ENCODE measurements at places on chromosomes 1 and 21.

DNA sequence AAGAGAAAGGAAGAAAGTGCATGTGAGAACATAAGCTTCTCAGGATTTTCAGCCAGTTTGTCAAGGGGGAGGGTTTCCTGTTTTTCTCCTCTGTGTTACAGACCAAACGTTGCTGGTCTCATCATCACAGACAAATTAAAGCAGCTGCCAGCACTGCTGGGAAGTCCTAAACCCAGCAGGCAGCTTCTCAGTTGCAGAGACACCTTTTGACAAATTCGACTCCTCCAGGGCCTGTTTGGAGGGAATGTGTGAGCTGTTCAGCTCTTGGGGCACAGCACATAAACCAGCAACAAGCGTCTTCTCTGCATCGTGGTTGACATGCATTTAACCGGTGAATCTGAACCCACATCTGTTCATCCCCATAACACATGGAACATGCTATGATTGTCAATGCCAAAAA is 454.6 kb upstream of the RUNX1 start:
- DNase-seq = no peak

DNA sequence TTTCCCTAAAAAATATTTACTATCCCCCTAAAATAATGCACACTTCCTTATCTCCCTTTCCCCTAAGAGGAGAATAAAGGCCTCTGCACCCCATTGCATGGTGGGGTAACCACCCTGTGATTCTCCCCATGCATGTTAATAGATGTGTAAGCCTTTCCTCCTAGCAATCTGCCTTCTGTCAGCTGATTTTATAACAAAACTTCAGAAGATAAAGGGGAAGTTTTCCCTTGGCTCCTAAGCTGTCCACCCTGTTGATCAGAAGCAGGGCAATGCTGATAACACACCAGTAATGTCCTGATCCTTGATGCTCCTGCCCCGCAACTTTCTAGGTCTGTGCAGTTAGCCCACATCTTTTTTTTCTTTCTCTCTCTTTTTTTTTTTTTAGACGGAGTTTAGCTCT is 11.4 kb upstream of the RNF187 start:
- DNase-seq = no peak

DNA sequence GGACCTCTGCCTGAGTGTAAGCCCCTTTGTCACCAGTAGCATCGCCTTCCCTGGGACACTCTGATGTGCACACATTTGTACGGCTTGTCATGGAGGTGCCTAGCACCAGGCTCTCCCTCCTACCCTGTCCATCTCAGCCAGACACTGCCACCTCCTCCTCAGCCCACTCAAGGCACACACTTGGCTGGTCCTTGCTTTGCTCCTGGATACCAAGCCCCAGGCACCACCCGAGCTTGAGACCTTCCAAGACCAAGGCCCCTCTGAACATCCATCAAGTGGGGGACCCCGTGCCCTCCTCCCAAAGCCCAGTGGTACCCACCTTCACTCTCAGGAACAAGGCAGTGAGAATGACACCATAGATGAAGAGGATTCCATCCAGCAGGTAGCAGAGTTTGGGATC is 78.0 kb downstream of the CD247 start:
- DNase-seq = no peak

DNA sequence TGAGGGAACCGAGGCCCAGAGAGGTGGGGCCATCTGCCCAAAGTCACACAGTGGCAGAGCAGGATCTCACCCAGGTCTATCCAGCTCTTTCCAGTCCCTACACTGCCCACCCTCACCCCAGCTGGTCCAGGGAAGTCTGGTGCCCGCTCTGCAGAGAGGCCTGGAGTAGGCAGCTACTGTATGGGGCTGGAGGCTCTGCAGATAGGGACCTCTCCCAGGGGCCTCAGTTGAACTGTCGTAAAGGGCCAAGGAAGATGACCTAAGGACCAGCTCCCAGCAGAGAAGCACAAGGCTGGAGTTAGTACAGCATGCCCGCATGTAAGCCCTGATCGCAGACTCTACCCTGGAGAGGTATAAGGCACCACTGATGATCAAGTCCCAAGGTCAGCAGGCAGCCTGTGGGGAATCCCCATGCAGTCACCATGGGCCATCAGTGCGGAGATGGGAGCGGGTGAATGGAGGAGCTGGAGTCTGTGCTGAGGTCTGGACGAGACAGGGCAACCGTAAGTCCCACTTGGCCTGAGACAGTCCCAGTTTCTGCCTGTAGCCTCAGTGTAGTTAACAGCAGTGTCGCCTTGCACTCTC is 320.2 kb downstream of the MATN1 start:
- DNase-seq = no peak

GRCh38 chr1:47423872-47424271 is 7.8 kb downstream of the FOXE3 start:
- DNase-seq = no peak

DNA sequence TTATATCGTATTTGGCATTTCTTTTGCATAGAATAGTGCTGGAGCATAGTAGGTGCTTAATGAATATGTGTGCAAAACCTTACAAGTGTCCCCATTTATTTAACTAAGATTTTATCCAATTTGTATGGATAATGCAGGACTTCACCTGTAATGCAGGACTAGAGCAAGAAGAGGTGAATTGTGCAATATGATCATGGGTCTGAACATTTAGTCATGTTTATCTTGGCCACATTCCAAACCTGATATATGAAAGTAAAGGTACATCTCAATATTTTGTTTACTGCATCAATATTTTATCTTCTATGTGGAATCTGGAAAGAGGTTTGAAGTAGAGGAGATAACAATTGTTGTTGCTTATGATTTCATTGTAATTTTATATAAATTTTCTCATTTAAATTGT is 1626.7 kb upstream of the B3GALT2 start:
- DNase-seq = no peak

GRCh38 chr1:91732291-91733107 is 153.5 kb downstream of the TGFBR3 start:
- DNase-seq = no peak

GRCh38 chr1:67687649-67688048 is 2.6 kb downstream of the GADD45A start:
- no peak for DNase-seq

- no peak for DNase-seq
Observed at GRCh38 chr21:30580132-30580531, 10.1 kb downstream of the KRTAP22-2 start.

GRCh38 chr1:82059959-82060358 is 259.2 kb downstream of the ADGRL2 start:
- no peak for DNase-seq

- DNase-seq = no peak
Observed at GRCh38 chr1:236429715-236430274, 35.7 kb downstream of the EDARADD start.

DNA sequence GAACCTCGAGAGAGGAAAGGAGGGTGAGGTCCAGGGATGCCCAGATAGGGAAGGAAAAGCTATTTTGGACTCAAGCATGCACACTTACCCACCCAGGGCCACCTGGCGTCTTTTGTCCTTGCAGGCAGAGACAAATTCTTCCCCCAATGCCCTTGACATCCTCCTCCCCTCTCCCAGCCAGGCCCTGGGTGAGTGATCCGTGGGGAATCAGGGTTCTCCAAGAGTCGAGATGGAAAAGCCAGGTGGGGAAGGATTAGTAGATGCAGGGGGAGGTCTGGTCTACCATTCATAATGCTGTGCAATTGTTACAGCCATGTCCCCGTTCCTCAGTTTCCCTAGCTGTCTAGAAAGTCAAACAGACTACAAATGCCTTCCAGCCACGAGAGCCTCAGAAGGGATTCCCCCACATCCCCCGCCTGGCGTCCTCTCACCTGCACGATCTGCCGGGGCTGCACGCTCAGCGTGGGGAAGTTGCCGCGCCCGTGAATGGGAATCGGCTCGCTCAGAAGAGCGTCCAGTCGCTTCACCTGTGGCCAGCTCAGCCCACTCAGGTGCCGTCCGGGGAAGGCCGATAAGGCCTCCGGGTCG is 580 bp downstream of the TENT5B start:
- no peak for DNase-seq

DNA sequence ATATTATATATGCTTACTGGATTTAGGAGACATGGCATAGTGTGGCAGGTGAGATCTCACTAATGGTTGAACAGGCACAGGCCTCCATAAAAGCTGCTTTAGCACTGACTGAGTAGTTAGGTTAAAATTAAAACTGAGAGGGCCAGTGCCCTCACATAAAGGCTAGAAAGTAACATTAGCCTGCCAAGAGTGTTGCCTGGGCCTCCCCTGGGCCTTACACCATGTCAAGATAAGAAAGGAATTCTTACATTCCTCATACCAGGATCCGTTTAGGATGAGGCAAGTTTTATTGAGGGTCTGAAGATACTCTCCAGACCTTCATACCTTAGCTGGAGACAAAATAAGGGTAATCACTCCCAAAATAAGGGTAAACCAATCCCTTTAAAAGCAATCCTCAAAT is 1011.8 kb downstream of the PLA2G4A start:
- no peak for DNase-seq

GRCh38 chr1:240784776-240785175 is 172.8 kb upstream of the GREM2 start:
- DNase-seq = no peak

- DNase-seq = no peak
Observed at GRCh38 chr21:38734646-38735365, 70.9 kb upstream of the ETS2 start.

GRCh38 chr1:204560590-204561150 is 44.5 kb downstream of the MDM4 start:
- DNase-seq = no peak

DNA sequence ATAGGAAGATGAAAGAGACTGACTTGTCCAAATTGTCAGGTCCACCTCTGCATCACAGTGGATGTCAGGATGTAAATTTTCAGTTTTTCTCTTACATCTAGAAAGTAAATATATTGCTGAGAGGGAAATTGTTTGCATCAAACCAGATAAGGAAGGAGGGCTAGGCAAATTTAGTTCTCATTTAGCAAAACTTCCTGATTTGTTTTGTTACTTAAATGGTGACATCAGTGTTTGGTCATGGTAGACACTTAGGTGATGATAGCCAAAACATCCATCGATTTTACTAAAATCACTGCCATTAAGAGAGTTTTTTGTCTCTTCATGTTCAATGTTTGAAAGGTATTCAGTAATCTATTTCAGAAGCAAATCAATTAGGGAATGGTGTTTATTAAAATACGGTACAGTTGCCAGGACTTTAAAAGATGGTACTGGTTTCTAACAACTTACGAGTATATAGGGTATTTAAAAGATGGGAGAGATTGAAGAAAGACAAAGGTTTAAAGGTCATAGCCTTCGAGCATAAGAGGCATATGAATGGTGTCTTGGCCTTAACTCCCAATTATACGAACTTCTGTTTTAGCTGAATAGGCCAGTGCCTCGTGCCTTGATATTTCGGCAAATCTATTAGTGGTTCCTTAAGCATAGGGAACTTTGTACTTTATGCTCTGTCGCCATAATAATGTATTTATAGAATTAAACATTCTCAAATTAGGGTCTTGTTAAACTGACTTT is 3.0 kb downstream of the IER5 start:
- no peak for DNase-seq

DNA sequence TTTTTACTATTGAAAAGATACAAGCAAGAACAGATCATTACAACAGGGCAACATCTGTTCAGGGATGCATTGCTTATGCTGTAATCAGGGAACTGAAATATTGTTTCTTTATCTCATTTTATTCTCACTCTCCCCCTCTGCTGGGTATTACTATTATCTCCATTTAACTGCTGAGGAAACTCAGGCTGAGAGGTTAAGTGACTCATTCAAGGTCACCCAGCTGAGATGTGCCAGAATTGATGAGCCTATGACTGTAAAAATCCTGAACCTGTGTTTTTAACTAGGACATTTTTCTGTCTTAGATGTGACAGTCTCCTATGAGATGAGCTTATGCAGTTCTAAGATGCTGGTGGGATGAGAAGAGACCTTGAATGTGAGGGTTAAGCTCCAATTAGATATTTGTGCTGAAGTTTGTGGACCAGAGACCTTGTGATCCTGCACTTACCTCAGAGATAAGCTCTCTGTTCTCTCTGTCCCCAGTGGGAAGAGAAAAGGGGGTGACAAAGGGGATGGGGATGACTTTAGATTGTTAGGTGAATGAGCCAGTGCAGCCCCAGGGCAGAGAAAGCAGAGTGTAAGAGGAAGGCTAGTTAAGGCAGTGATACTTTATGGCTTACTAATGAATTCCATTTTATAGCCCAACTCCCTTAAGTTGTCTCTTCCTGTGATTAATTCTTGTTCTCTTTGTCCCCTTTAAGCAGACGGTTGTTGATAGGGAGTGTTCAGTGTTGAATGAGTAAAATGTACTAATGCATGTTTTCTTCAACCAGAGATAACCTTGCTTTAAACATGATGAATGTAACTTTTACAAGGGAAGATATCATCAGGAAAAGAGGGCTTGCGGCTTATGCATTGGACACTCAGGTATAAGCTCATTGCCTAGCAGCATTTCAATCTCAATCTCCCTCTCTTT is 111.4 kb downstream of the HLX start:
- no peak for DNase-seq

GRCh38 chr1:236395230-236395946 is 1.3 kb downstream of the EDARADD start:
- no peak for DNase-seq

DNA sequence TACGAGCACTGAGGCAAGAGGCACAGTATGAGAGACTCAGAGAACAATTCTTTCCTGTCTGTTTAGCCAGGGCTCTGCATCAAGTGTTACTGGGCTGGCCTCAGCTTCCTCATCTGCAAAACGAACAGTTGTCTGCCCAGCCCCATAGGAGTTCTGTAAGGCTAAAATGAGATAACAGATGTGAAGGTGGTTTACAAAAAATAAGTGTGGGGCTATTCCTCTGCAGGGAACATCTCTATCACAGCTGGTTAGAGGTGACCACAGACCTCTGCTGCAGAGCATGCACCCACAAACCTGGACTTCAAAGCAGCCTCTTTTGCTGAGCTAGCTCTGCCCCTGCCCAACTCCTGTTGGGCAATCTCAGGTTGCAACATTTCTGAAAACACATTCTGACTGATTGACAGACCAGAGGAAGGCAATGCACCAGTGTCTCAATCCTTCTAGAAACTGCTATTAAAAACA is 10.5 kb upstream of the OLIG1 start:
- DNase-seq = no peak

DNA sequence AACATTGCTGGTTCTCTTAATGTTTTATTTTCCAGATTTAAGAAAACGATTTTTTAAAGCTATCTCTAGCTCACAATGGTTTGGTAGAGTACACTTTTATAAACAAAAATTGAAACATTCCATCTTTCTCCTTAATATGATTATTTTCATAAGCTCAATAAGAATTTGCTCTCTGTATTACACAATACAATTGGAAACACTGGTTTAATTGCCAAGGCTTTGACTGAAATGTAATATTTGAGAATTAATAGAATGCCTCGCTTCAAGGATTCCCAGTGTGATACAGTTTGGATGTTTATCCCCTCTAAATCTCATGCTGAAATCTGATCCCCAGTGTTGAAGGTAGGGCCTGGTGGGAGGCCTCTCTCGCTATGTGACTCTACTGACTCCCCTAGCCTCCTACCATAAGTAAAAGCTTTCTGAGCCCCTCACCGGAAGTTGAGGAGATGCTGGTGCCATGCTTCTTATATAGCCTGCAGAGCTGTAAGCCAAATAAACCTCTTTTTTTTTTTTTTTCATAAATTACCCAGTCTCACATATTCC is 67.4 kb downstream of the DDAH1 start:
- no peak for DNase-seq

- no peak for DNase-seq
Observed at GRCh38 chr1:93699049-93699384, 17.4 kb upstream of the BCAR3 start.

- DNase-seq = no peak
Observed at GRCh38 chr1:112318698-112319370, 77.2 kb upstream of the CTTNBP2NL start.
